MG63 (cell line): ENCODE measurements at places on chromosomes 2 and 18. TPM values are rescaled to one million over a fixed set of nuclear protein-coding genes. Genes with fewer than 3 reads are reported as not detected.

GRCh38 chr18:11136241-11136640 is 13.1 kb downstream of the PIEZO2 start:
- no peak for DNase-seq

- no peak for DNase-seq
Observed at GRCh38 chr18:46920067-46920466, 2.7 kb downstream of the KATNAL2 start.

DNA sequence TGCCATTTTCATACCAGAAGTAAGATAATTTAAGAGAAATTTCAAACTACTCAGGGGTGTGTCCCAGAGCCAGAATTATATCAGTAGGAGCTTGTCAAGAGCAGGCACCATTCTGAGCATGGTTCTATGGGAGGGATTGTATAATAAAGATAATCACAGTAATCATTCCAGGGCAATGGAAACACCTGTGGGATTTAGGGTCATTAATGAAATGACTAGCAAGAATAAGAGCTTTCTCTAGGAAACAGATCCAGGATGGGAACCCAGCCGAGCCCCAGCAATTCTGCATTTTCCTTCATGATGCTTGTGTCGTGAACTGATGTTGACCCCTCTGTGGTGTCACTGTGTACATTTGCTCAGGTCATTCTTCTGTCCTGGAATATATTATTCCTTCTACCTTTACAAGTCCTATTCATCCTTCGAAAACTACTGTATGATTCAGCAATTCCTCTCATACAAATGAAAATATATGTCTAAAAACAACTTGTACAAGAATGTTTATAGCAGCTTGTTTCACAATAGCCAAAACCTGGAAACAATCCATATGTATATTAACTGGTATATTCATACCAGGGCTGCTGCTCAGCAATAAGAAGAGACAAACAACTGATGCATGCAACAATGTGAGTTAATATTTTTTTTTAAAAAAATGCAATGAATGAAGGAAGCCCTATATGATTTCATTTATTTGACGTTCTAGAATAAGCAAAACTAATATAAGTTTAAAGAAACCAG is 687.8 kb upstream of the KLHL29 start:
- no peak for DNase-seq

PGAP1 gene
- total RNA-seq, result 0.33 and 4.7 TPM in 2 replicates

- DNase-seq, result no peak
Observed at GRCh38 chr2:153101187-153101586, 377.4 kb downstream of the RPRM start.

- no peak for DNase-seq
Observed at GRCh38 chr2:166841679-166842078, 46.6 kb upstream of the XIRP2 start.

DNA sequence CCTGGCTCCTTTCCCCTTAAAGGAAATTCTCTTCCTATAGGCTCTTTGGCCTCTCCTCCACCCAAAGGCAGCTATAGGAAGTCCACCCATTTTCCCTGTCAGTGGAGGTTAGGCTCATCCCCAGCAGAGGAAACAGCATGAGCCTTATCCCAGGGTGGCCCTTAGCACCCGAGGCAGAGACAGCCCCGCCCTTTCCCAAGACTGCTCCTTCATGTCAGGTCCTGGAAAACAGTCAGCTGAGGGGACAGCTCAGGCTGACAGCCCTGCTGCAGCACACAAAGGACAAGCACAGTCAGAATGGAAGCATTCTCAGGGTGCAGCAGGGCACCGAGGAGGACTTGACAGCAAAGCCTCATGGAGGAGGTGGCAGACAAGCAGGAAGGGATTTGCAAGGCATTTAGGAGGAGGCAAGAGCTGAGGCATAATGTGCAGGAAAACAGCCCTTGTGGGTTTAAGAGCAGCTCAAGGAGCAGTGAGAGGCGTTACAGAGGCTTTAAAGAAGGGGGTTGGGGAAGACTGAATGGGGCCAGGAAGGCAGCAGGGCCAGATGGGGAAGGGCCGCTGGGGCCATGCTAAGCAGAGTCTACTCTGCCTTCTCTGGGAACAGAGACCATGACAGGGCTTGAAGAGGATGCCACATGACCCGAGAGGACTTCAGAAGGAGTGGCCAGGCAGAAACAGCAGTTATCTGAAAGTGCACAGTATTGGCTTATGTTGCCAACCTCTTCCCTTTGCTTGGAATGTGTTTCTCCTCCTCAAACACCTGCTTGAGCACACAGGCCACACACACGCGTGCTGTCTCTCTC is 216.6 kb downstream of the SH3BP4 start:
- no peak for DNase-seq
